ENCODE measurements at places on chromosomes 4 and X.

DNA sequence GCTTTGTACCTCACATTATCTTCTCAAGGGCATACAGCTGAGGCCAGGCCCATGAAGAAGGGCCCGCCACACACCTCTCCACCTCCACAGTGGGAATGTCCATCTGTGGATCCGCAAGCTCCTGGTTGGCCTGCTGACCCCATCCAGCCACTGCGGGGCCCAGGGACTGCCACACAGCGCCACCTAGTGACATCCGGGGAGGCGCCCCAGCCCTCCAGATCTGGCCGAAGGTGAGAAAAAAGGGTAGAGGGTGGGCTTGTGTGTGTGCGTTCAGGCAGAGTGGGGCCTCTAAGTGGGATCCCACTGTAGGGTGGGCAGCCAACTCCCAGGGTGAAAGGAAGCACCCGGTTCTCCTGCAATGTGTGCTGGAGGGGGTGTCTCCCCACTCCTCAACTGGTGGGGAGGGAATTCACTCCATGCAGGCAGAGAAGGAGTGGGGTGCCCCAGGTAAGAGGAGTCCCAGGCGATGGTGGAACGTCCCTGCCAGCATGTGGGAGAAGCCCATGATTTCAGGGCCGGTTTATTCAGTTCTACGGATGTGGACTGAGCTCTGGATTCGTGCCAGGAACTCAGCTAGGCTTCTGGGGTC is 117.3 kb downstream of the ENPP6 start:
- DNase-seq: no peak

DNA sequence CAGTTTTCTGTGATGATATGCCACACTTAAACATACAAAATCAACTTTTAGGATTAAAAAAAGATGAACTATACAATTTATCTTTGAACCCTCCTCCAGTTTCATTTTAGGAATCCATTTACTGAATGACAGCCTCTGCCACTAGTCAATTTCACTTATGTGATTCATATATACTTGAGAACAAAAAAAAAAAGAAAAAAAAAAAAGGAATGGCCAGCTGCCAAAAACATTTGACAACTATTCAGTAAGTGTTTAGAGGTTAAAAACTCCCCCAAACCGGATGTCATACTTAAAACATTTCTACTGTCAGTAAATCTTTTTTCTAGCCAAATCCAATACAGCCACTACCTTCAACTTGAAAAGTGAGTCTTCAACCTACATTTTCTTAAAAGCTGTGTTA is 266.7 kb upstream of the MAGEB2 start:
- DNase-seq: no peak

- DNase-seq: no peak
These were observed 51.4 kb downstream of the SORCS2 start for GRCh38 chr4:7243609-7244330.

- DNase-seq: no peak
These were observed 821.3 kb downstream of the TRIML1 start for GRCh38 chr4:188960411-188961093.

GRCh38 chr4:86840858-86841257 is 8.3 kb downstream of the SLC10A6 start:
- no peak for DNase-seq

DNA sequence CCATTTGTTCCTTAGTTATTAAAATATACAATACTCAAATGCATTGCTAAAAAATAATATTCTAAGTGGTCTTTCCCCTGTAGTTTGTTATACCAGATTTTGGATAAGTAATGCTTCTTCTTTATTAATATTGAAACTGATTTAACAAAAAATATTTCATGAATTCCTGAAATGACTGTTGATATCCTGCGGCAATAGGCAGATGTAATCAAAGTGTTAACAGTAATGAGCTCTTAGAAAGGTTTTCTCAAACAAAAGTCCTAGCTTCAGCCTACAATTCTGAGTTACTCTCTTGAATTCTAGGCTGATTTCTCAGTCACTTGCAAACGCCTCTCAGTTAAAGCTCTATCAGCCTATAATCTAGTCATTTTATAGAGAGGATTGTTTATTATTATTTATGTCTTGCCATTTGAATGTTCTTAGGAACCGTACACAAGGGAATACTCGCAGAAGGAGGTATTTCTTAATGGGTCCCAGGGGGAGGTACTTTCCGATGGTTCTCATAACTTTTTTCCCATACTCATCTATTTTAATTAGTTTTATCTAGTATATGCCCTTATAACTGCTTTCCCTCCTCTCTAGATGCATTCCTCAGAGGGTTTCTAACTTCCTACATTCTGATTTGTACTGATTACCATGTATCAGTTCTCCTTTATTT is 96.8 kb downstream of the FNIP2 start:
- DNase-seq: no peak

GRCh38 chr4:52959541-52959940 is 97.4 kb downstream of the RASL11B start:
- DNase-seq: no peak
